Testis (tissue), 5 donors: ENCODE measurements at places on chromosomes 5 and 9. TPM values are rescaled to one million over a fixed set of nuclear protein-coding genes. Genes with fewer than 3 reads are reported as not detected.

DNA sequence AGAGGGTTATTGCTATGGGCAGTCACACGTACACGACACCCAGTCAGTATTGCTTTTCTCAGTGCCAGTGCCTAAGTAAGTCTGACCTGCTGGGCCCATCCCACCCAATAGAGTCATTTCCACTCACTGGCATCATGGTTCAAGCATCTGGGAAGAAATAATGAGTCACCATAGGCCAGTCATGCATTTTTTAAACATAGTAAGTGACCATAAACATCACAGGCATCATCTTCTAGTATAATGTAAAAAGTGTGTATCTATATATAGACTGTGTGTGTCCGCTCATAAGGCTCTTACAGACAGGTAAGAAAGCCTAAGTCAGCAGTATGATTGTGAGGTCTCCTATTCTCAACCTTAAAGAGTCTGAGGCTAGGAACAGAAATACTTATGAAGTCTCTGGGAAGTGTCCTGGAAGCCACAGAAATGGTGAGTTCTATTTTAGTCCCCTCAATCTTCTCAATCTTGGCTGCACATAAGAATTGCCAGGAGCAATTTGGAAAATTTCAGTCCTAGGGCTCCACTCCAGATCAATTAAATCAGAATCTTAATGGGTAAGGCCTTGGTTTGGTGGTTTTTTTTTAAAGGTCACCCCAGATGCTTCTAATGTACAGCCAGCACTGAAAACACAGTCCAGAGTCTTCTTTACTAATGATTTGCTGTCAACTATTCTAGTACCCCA, 65.2 kb downstream of the ZNF366 start:
- H3K27me3 ChIP-seq: no peaks in the 10 kb centered on the region
- peaks cover 20% of the 10 kb centered on the region for H3K4me1 ChIP-seq
- peak overlapping the region; percentile 25 for H3K27ac ChIP-seq
- no peak for DNase-seq

GRCh38 chr5:6849316-6850105, 136.3 kb downstream of the TENT4A start:
- H3K4me3 ChIP-seq: no peak overlapping the region
- H3K27me3 ChIP-seq: no peaks in the 10 kb centered on the region
- DNase-seq: no peak
- no peaks in the 10 kb centered on the region for H3K36me3 ChIP-seq
- no peak overlapping the region for H3K27ac ChIP-seq
- no peaks in the 10 kb centered on the region for H3K4me1 ChIP-seq

DNA sequence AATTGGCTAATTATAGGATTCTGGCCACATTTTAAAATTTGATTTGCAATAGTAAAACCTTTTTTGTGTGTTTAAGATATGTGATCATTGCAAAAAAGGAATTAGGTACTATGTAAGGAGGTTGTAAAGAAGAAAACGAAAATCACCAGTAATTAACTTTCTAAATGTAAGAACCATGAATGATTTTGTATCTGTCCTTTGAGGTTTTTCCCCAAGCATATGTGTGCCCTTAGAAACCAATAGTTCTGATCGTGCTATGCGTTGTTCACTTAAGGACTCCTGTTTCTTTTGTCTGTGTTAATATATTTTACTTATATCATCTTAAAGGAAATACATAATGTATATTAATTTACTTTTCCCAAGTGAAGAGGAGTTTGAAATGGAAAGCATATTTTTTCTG, 410.2 kb downstream of the PSAT1 start:
- H3K36me3 ChIP-seq: no peaks in the 10 kb centered on the region
- H3K27me3 ChIP-seq: no peaks in the 10 kb centered on the region
- H3K4me3 ChIP-seq: no peak overlapping the region
- no peaks in the 10 kb centered on the region for H3K4me1 ChIP-seq

GRCh38 chr9:135857843-135858242, 49.5 kb downstream of the CAMSAP1 start:
- no peak overlapping the region for H3K27ac ChIP-seq
- no peaks in the 10 kb centered on the region for H3K4me1 ChIP-seq
- H3K4me3 ChIP-seq: no peak overlapping the region

- no peak overlapping the region for H3K27ac ChIP-seq
- H3K27me3 ChIP-seq: no peaks in the 10 kb centered on the region
- peak; percentile 7 for DNase-seq
- no peak overlapping the region for H3K4me3 ChIP-seq
Observed at GRCh38 chr5:180486636-180487149, 7.5 kb upstream of the CNOT6 start.

GRCh38 chr5:10789726-10790125, 28.7 kb upstream of the DAP start:
- H3K4me3 ChIP-seq: no peak overlapping the region
- H3K4me1 ChIP-seq: peaks cover 16% of the 10 kb centered on the region
- no peak for DNase-seq

DNA sequence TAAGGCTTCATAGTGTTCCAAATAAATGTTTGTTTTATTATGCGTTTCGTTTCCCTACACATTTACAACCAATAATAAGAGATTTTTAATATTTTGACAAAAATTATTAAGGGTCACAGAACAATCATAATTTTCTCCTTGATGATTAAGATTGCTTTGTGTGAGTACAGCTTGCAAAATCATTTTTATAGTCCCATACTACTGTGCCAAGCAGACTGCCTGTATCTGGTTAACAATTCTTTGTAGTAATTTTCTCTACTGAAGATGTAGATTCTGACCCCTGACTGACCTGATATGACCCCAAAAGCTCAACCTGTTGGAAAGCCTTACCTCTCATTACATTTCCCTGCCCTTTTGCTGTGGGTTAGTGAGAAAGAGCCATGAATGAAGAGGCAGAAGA, 311.9 kb upstream of the PIK3R1 start:
- H3K36me3 ChIP-seq: no peaks in the 10 kb centered on the region
- no peak overlapping the region for H3K4me3 ChIP-seq
- DNase-seq: no peak
- no peaks in the 10 kb centered on the region for H3K4me1 ChIP-seq
- no peaks in the 10 kb centered on the region for H3K27me3 ChIP-seq

- no peaks in the 10 kb centered on the region for H3K4me1 ChIP-seq
Observed at GRCh38 chr5:39519566-39520231, 94.9 kb upstream of the DAB2 start.

DNA sequence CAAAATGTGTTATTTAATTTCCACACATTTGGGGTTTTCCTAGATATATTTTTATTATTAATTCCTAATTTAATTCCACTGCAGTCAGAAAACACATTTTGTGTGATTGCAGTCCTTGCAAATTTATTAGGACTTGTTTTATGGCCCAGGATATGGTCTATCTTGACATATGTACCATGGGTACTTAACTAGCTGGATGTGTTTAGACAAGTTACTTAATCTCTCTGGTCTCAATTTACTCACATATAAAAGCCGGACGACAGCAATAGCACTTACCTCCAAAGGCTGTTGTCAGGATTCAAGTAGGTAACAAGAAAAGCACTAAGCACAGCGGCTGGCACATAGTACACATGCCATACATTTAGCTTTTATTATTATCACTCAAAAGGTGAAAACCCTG, 118.2 kb upstream of the MSX2 start:
- no peak overlapping the region for H3K27ac ChIP-seq
- H3K4me3 ChIP-seq: no peak overlapping the region
- H3K27me3 ChIP-seq: no peaks in the 10 kb centered on the region
- no peaks in the 10 kb centered on the region for H3K36me3 ChIP-seq
- DNase-seq: no peak

DNA sequence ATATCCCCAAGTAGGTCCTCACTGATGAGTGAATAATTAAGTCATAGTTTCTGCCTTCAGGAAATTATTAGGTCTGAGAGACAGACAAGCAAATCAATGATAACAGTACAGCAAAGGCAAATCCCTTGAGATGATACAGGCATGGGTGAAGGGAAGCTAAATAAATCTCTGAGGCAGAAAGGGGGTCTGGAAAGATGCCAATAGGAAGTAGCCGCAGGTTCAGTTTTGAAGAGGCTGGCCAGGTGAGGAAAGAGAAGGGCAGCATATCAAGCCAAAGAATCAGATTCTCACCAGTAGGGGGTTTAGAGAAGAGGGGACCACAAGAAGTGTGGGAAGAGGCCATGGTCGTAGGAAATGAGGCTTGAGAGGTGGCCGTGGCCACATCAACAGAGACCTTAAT, 85.8 kb downstream of the KIAA1958 start:
- DNase-seq: no peak
- no peaks in the 10 kb centered on the region for H3K27me3 ChIP-seq
- H3K4me3 ChIP-seq: no peak overlapping the region
- H3K36me3 ChIP-seq: no peaks in the 10 kb centered on the region

DNA sequence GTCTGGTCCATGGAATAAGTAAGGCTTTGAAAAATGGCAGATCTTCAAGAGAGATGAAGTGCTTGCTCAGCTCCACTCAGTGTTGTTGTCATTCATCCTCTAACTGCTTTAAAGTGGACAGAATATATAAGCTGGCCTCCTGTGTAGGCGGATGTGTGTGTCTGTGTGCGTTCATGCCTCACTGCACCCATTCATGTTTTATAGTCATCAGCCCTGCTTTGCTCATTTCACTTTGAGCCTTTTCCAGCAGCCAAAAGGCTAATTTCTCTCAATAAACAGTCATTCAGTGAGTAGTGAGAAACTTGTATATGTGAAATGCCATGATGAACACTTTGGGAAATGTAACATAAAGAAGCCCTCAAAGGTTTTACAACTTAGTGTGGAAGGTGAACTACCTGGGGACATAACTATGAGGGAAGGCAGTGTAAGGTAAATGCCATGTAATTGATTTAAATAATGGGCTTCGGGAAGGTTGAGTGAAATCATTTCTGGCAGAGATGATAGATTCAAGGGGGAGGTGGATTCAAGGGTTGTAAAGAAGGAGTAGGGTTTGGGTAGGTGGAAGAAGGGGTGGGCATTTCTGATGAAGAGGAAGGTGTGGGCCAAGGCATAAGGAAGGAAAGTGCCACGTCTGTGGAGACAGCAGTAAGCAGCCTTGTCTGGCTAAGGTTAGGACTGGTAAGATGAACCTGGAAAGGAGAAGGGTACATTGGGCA, 15.7 kb downstream of the TTC23L start:
- DNase-seq: no peak
- no peaks in the 10 kb centered on the region for H3K36me3 ChIP-seq
- no peaks in the 10 kb centered on the region for H3K27me3 ChIP-seq
- no peak overlapping the region for H3K4me3 ChIP-seq
- H3K4me1 ChIP-seq: peaks cover 8% of the 10 kb centered on the region

DNA sequence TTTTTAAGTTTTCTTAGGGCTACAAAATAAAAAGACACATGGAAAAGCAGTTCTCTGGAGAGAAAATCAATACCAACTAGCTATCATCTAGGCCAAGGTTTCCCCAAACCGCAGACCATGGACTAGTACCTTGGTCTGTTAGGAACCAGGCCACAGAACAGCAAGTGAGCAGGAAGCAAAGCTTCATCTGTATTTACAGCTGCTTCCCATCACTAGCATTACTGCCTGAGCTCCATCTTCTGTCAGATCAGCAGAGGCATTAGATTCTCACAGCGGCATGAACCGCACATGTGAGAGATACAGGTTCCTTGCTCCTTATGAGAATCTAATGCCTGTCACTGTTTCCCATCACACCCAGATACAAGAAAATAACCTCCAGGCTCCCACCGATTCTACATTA, 1907.6 kb upstream of the ACO1 start:
- H3K27ac ChIP-seq: no peak overlapping the region
- no peak for DNase-seq
- H3K27me3 ChIP-seq: no peaks in the 10 kb centered on the region
- no peaks in the 10 kb centered on the region for H3K36me3 ChIP-seq
- H3K4me1 ChIP-seq: no peaks in the 10 kb centered on the region

DNA sequence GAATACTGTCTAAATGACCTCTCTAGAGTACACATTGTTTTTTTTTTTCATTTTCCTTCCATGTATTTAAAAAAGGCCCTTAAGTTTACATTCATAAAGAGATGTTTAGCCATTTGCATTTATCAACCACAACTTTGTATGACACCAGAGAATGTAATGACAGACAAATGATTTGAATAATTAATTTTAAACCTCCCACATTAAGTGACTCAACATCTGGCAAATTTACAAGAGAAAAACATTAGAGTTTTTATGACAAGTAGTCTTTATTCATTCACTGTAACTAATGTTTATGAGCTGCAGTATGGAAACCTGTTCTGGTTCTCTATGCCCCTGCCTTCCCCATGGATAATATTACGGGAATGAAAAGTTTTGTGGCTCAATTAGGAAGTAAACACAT, 1093.8 kb upstream of the CDH9 start:
- H3K27ac ChIP-seq: no peak overlapping the region
- no peaks in the 10 kb centered on the region for H3K27me3 ChIP-seq
- H3K36me3 ChIP-seq: no peaks in the 10 kb centered on the region
- H3K4me1 ChIP-seq: no peaks in the 10 kb centered on the region
- H3K4me3 ChIP-seq: no peak overlapping the region

DNA sequence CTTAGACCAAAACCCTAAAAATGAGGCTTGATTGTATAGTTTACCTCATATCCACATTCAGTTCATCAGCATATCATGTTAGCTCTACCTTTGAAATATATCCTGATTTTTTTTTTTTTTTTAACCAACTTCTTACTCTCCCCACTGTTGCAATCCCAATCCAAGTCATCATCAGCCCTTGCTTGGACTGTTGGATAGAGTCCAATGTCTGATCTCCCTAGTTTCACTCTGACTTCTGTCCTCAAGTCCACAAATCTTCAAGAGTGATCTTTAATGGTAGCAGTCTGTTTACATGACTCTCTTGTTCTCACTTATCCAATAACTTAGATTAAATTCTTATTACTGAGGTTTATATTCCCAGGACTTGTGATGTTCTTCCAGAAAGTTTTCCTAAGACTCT, 30.8 kb downstream of the NAA35 start:
- no peaks in the 10 kb centered on the region for H3K4me1 ChIP-seq
- H3K4me3 ChIP-seq: no peak overlapping the region
- H3K36me3 ChIP-seq: no peaks in the 10 kb centered on the region

DNA sequence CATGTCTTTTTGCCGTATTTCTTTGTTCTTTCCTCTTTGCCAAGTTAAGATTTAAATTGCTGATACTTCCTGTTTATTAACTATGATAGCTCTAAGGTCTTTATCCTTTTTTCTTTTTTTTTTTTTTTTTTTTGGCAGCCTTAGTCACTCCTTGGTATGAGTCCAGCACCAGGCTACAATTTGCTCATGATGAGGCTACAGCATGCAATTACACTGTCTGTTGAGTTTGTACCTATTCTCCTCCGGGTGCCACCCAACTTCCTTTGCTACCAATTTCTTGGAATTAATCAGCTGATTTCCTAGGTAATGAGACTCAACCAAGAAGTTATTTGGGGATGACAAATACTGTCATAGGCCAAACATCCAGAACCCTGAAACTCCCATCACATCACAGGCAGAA, 25.5 kb downstream of the ACTL7B start:
- H3K4me1 ChIP-seq: no peaks in the 10 kb centered on the region
- H3K27ac ChIP-seq: no peak overlapping the region
- no peaks in the 10 kb centered on the region for H3K27me3 ChIP-seq
- H3K36me3 ChIP-seq: no peaks in the 10 kb centered on the region
- no peak overlapping the region for H3K4me3 ChIP-seq

- H3K27me3 ChIP-seq: no peaks in the 10 kb centered on the region
- no peak for DNase-seq
- H3K4me3 ChIP-seq: no peak overlapping the region
- H3K27ac ChIP-seq: no peak overlapping the region
Observed at GRCh38 chr9:91023741-91024140, 222.1 kb downstream of the SYK start.

The WDR38 gene
- total RNA-seq: 3.2 TPM

The SLC25A25 gene
- total RNA-seq: 21.1 TPM

The TPPP gene
- total RNA-seq: 2.9 TPM

The PCDHB9 gene
- total RNA-seq: 8.7 TPM

The TEX48 gene
- total RNA-seq: 11.5 TPM

The PCDHA13 gene
- 4.4 TPM for total RNA-seq

The SNCAIP gene
- total RNA-seq: 16.1 TPM
